Eye (tissue), 1 donor: ENCODE measurements at places on chromosomes 16 and 17.

- DNase-seq: peak; percentile 84
Observed at GRCh38 chr16:711548-712320, 3.2 kb upstream of the METRN start.

DNA sequence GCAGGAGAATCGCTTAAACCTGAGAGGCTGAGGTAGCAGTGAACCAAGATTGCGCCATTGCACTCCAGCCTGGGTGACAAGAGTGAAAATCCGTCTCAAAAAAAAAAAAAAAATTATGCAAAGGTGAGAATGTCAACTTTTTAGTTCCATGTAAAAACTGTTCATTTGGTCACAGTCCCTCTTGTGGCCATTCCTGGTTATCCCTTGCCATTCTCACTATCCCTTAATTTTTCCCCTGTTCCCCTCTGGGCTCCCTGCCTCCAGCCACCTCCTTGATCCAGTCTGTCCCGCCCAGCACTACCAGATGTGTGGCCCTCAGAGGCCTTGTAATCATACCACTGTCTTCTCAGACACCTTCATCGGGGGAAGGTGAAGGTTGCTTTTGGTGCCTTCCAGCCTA is 23.4 kb downstream of the DCAF7 start:
- DNase-seq: no peak

DNA sequence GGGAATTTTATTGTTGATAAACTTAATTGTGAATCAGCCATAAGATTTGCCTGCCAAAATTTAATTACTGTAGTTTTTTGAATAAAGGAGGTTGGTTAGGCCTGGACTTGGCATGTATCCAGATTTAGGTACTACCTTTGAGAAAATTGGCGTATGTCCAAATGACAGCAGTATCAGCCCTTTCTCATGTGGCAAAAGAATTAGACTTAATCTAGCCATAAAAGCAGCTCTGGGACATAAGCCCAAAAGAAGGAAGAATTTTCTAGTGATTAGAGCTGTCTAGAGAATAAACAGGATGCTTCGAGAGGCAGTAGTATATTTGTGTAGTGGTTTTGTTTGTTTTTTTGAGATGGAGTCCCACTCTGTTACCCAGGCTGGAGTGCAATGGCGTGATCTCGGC is 27.7 kb downstream of the PPM1E start:
- DNase-seq: no peak

DNA sequence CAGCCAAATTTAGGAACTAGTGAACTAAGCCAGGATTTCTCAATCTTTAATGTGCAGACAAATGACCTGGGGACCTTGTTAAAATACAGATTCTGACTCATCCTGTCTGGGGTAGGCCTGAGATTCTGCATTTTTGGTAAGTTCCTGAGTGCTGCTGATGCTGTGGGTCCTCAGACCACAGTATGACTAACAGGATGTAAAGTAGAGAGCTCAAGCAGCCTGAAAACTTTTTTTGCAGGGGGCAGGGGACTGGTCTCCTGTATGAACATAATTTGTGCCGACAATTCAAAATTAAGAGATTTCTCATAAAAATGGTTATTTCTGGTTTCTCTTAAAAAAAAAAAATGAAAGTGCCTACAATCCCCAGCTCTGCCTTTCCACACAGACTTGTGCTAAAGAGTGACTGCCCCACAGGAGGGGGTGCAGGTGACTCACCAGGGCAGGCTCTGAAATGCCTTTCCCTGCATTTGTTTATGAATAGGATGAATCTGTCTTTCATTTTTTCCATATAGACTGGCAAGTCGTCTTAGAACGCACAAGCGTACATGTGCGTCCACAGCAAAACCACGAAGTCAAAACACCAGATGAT is 271.5 kb downstream of the PHKB start:
- peak; percentile 4 for DNase-seq

DNA sequence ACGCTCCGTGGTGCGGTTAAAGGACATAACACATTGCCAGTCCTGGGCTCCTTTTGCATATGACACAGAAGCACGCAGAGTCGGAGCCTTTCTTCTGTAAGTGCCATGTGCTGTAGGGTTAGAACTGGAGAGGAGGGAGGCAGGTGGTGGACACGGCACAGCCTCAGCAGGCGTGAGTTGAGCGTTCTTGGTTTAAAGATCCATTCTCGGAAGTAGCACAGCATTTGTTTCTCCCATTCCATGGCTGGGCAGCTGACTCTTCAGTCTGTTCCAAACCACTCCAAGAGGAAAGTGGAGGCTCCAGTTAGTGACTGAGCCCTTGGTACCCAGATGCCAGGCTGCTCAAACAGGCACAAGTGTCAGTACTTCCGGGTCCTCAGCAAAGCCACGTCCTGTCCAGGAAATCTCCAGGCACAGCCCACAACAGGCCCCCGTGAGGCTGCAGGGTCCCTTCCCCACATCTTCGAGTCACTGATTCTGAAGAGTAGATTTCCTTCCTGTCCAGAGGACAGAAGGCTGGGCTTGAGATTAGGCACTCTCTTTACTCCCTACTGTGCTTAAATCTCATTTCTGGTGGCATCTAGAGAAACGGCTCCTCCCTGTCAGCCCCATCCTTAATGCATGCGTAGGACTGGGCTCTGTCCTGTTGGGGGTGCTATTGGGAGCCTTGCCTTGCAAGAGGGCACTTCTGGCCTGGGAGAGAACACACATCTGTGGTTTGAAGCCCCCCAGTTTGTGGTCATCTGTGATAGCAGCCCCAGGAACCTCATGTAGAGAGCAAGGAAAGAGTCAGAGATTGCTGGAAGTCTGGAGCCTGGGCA is 39.6 kb upstream of the NAT9 start:
- DNase-seq: peak; percentile 75

DNA sequence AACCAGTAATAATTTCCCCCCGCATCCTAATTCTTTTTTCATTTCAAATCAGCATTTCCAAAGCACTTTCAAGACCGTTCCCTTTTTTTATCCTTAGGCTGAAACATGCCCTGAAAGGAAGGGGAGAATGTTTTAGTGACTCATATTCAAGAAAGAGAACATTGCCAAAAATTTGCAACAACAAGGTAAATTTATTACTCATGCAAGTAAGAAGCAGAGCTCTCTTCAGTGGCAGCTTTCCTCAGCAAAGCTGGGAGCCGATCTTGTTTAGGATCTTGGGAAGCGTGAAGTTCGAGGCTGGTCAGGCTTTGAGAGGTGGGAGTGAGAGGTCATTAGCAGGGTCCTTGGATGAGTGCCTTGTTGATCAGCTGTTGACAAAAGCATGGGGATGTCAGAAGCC is 129.5 kb downstream of the PRKCA start:
- DNase-seq: no peak

- no peak for DNase-seq
Observed at GRCh38 chr16:26642047-26642664, 424.6 kb upstream of the C16orf82 start.

GRCh38 chr16:52929478-52930400 is 123.0 kb downstream of the CHD9NB start:
- peak; percentile 52 for DNase-seq

DNA sequence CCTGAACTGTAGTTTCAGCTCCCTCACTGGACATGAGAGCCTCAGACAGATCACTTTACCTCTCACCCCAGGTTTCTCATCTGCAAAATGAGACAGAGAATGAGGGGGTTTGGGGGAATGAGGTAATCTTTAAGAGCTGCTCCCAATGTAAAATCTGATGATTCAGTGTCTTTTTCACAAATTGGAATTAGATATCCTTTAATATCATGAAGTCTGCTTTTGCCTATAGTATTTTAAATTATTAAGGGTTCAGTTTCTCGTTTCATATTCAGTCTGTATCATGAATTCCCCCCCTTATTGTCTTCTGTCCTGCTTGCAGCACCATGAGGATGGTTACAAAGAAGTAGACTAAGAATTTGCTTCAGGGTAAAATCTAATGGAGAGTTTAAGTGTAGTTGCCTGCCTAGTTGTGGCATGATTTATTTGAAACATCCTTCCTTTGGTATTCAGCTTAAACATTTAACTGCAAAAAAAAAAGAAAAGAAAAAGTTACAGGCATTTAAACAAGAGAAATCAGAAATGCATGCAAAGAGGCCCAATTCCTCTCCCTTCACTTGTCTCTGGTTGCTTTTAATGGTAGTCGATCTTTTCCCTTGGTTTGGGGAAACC is 77.3 kb downstream of the WNT3 start:
- no peak for DNase-seq

DNA sequence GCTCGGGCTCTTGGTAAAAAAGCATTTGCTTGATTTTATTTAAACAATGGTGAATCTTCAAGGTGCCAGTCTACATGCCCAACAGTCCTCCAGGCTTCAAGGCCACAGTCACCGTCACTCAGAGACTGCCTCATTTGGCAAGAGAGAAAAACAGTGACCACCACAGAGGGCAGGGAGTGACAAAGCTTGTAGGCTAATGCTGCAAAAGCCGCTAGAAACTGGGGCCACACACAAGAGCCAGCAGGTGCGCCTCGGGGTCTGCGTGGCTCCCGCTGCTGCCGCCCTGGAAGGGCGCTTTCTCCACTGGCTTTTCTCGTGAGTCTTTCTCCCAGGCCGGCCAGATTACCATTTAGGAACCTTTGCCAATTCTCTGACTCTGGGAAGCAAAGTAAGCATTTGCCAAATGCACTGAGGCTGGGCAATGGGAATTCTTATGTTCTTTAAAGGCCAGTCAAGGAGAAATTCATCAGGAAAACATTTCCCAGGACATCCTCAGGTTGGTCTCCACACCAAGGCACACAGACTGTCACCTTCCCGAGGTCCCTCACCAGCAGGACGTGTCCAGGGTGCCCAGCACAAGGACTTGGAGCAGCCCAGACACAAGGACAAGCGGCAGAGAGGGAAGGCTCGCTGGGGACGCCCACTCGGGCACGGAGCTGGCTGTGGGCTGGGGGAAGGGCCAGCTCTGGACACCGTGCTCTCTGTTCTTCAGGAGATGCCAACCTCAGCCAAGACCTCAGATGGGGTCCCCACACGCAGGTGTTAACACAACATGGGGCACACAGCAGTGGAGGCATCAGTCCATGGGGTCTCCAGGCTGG is 12.5 kb upstream of the C16orf95 start:
- DNase-seq: no peak

DNA sequence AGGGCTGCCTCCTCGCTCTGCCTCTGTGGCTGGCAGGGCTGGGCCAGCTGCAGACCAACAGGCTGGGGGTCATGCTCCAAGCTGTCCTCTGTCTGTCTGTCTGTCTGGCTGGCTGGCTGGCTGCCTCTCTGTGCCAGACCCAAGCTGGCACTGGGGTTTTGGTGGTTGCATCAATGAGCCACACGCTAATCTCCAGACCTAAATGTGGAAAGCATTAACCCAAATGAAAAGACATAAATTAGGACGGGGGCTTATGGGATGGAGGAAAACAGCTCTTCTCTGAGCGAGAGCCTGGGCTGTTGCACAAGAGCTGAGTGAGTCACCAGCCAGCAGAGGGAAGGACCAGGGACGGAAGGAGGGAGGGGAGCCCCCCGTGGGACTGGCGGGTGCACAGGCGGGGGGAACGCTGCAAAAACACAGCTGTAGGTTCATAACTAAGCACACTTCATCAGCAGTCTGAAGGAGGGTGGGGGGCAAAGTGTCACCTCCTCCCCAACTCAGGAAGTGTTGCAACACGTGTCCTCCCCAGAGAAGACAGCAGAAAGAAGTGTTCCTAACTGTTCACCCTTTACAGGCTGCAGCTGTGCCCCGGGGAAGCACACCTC is 83.4 kb downstream of the GAS7 start:
- peak; percentile 74 for DNase-seq

DNA sequence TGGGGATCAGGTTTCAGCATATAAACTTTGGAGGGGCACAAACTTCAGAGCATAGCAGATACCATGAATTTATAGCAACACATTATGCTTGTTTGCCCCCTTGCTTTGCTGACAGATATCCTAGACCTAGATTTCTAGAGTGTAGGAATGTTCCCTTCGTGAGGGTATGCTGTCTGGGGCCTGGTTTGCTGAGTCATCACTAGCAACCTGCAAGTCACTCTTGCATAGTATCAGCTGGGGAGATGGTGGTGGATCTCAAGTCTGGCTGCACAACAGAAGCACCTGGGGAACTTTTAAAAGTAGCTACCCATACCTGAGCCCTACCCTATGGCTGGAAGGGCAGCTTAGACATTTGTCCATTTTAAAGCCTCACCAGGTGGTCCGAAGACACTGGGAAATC is 22.3 kb upstream of the HSBP1 start:
- no peak for DNase-seq

DNA sequence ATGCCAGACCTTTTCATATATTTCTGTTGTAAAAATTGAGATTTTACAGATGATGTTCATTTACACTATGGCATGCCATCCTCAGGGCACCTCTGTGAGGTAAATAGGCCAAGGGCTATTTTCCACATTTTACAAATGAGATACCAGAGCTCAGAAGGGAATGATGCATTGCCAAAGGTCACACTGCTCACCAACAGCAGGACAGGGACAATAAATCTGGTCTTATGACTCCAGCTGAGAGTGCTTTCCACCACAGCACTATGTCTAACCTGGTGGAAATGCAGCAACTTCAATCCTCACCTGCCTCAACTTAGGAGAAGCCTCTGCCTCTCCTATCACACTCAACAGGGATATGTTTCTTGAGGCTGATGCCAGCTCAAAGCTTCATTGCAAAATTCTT is 40.6 kb downstream of the GRIN2A start:
- no peak for DNase-seq

- no peak for DNase-seq
Observed at GRCh38 chr16:8795091-8795490, 2.3 kb downstream of the TMEM186 start.

- DNase-seq: peak; percentile 54
Observed at GRCh38 chr17:59093702-59094231, 12.9 kb downstream of the TRIM37 start.

DNA sequence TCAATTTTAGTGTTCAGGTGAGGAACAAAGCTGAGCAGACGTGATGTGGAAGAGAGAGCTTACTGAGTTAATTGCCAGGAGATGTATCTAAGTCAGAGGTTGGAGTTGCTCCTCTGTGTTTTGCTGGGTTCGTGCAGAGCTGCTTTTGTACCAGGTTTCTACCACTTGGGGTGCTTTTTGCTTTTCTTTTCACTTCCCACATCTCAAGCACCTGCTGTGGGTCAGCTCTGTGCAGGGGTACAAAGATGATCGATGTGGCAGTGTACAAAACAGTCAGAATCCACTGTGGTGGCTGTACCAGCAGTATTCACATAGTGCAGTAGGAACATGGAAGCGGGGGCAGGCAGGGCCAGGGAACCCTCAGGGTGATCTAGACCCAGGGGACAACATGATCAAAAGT is 14.8 kb downstream of the UNK start:
- DNase-seq: no peak

- no peak for DNase-seq
Observed at GRCh38 chr17:81074875-81075274, 39.9 kb downstream of the BAIAP2 start.

GRCh38 chr16:31008149-31008548 is 2.3 kb downstream of the STX1B start:
- no peak for DNase-seq

- DNase-seq: no peak
Observed at GRCh38 chr16:50178491-50178941, 25.4 kb downstream of the TENT4B start.

DNA sequence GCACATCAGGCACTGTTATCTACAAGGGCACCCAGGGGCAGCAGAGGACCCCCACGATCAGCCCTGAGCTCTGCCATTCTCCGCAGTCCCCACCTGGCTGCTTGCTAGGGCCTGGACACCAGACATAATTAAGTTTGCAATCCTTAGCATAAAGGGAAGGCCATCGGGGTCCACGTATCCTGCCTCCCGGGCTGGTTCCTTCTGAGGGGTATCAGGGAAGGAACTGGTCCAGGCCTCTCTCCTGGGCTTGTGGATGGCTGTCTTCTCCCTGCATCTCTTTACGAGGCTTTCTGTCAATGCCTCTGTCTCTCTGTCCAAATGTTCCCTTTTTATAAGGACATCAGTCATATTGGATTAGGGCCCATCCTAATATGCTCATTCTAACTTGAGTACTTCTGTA is 77.8 kb downstream of the CYLD start:
- DNase-seq: no peak
